ENCODE measurements at places on chromosomes 2 and 18.

DNA sequence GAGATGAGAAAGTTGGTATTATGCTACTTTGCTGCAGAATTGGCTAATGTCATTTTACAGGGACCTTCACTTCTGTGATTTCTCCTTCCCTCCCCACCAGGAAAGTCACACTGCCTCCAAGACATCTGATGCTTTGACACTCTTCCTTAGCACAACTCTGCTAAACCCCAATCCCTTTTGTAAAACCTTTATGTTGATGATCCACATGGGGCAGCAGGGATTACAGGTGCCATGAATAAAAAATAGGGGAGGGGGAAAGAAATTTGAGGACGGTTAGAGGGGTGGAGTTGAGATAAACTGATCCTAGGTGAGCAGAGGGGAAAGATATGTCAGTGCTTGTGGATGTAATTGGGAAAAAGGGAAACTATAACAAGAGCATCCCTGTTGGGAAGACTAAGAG lies 26.4 kb downstream of the CCNT2 start:
- DNase-seq, result no peak

DNA sequence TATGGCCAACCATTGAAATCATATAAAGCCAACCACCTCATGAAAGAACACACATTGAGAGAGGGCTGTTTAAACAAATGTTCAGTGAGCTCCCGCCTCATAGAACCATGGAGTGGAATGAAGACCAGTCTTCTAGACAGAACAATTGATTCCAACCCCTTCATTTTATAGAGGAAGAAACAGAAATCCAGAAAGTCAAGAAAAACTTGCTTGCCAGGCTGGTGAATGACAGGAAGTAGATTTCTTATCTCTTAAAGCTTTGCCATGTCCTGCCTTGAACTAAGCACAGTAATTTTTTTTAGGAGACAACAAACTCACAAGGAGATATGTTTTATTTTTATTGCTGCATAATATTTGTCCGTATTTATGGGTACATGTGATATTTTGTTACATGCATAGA lies 16.5 kb upstream of the NRP2 start:
- DNase-seq, result no peak

- DNase-seq, result no peak
These were observed 58.2 kb downstream of the QPCT start for GRCh38 chr2:37402636-37403035.

DNA sequence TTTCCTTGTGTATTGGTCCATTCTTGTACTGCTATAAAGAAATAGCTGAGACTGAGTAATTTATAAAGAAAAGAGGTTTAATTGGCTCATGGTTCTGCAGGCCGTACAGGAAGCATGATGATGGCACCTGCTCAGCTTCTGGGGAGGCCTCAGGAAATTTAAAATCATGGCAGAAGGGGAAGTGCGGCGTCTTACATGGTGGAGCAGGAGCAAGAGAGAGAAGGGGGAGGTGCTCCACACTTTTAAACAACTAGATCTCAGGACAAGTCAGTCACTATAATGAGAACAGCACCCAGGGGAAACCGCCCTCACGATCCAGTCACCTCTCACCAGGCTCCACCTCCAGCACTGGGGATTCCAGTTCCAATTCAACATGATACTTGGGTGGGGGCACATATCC lies 54.3 kb downstream of the MSH2 start:
- DNase-seq, result no peak

- DNase-seq, result peak; percentile 36
These were observed 172.9 kb downstream of the TPGS2 start for GRCh38 chr18:36655930-36656329.

- DNase-seq, result no peak
These were observed 170.5 kb upstream of the KCNJ3 start for GRCh38 chr2:154527962-154528361.

DNA sequence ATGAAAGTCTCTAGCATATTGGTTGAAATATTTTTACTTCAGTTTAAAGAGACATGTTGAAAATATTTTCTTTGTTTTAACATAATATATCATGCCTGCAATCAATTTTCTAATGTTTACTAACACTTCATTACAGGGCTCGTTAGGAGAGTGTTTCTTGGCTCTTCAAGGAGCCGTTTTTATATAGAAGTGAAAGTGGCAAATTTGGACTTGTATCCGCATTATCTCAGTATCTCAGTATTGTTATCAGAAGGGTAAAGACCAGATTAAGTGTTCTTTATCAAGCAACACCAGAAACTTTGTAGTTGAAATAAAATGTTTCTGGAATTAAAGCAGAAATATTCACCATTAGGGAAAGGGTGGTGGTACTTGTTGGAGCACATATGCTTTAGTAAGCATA lies 97.8 kb downstream of the BABAM2 start:
- no peak for DNase-seq

GRCh38 chr2:34105006-34105767 lies 506.1 kb upstream of the FAM98A start:
- DNase-seq, result no peak

DNA sequence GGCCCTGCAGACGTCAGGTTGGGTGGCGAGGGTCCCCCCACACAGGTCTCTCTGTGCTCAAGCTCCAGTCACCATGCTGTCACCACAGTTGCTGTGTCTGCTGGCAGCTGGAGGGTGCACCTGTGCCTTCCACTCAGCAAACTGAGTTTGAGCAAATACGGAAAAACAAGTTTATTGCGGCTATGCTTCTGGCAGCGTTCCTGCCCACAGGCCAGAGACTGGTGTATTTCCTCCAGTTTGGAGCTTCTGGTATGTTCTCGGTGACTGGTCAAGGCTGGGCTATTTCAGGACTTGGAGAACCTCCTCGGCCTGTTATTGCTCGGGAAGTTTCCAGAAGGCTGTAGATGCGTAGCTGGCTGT lies 132.6 kb downstream of the SEPTIN10 start:
- no peak for DNase-seq

Data from NCI-H187 treated with DMSO at 0.1 percent for 48 hours (cell line).